ENCODE measurements at places on chromosomes 3 and 15.

- no peak for DNase-seq
These were observed 1523.8 kb upstream of the CADM2 start for GRCh38 chr3:83434880-83435587.

DNA sequence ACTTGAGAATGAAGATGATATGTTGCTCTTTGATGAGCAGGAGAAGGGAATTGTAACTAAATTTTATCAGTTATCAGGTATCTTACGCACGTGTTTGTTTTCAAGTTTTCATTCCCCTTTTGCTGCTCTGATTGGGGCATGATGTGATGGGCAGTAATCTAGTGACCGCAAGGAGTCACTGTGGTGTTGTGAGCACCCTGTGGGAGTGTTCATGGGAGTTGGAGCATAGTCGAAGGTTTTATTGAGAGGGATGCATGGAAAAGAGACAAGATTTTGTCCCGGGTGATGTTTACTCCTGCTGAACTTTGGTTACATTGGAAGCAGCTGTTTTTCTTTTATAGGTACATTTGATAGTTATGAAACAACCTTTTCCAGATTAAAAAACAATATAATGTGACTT is 2.1 kb downstream of the FAN1 start:
- no peak for DNase-seq

- peak; percentile 95 for DNase-seq
These were observed 377.2 kb upstream of the CFAP20DC start for GRCh38 chr3:59426821-59427565.

GRCh38 chr15:59950603-59951388 is 53.3 kb upstream of the FOXB1 start:
- DNase-seq = no peak

DNA sequence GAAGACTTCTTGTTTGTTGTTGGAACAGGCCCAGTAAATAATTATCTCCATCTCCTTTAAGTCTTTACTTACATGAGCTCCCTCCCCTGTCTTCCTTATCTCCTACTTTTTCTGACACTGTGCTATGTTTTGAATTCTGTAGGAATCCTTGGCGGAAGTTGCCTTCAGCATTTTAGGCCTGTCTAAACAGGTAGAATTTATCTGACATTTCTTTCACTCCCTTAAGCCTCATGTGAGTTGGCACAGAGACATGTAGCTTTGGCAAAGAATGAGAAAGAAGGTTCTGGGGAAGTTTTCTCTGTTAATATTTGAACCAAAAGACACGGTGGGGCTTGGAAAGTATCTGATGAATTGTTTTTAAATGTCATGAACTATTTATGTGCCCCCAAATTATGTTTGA is 8.1 kb downstream of the MCTP2 start:
- no peak for DNase-seq

DNA sequence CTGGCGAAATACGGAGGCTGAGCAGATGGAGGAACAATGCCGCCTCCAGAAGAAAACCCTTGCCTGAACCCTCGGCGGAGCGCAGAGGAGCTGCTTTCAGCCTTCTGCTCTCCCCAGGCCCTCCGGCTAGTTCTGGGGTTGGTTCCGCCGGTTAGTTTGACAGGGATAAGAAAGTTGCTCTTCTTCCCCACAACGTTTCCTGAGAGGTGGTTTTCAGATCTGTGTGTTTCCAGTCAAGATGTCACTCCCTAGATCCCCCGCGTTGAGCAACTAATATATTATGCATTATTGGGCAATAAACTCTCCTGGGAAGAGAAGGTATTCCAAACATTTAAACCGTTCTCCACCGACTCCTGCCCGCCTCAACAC is 551 bp downstream of the NLGN1 start:
- DNase-seq = peak; percentile 64

GRCh38 chr15:73190189-73190601 is 137.9 kb downstream of the NEO1 start:
- peak; percentile 32 for DNase-seq

DNA sequence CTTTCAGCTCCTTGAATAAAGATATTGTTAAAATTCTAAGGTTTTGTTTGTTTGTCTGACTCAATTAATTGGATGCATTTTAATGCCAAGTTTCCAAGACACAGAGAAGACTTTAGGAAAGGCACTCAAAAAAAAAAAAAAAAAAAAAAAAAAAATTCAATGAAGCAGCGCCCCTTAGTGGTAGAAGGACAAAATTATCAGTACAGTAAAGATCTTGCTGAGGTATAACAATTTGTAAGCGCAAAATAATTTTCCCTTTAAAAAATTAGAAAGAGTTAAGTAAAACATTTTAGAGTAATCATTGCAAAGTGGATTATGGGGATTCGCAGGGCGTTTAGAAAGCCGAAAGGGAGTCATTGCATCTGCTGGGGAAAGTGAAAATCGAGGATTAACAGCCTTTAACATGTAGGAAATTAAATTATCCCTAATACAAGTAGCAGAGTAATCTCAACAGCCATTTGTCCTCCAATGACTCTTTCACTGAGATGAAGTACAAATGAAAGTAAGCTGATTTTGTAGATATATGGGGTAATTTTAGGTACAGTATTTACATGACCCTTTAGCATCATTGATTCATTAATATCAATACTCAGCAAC is 5.8 kb upstream of the DIS3L start:
- peak; percentile 37 for DNase-seq

DNA sequence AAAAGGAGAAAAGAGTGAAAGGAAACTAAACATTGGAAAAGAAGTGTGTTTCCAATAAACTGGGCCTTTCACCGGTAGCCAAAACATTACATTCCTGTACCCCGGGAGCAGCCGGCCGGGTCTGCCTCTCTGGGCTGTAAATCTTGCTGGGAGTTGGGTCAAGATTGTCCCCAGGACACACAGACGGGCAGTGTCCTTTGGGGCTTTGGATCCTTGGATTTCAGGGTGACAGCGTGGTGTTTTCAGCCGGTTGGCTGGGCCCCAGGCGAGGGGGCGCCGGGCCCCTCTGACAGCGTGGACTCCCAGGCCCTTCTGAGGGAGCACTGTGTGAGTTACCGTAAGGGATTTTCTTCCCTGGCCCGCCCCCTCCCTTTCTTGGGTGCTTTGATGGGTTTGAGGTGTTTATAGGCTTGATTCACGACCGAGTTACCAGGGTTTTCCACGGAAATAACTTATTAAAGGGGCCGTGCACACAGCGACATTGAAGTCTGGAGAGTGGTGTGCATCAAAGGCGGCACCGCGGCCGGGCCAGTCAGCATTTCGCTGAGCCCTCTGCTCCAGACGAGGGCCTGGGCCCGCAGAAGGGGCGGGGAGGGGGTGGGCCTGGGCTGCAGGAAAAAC is 27.4 kb downstream of the SMAD6 start:
- DNase-seq = peak; percentile 64

DNA sequence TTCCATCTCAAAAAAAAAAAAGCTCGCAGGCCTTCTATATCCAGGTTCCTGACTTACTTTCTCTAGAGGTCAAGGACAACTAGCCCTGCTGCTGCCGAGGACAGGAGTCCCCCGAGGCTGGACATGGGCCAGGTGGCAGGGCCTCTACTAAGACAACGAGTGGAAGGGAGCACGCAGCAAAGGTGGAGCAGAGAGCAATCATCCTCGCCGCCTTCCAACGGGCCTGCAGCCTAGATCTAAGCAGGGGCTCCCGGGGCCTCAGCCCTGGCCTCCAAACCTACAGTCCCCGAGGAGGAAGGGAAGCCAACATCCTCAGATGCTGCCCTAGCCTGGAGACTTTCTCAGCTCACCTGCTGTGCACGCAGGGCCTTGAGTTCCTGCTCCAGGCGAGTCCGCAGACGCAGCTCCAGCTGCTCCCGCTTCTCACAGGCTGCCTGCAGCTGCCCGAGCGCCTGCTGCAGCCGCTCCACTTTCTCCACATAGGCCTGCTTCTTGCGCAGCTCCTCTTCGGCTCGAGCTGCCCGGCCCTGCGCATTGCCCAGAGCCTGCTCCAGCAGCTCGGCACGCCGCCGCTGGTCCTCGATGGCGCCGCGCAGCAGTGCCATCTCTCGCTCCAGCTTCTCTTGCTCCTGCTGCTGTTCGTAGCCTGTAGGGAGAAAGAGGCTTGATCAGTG is 12.9 kb downstream of the AMOTL2 start:
- no peak for DNase-seq

- DNase-seq = no peak
These were observed 222.3 kb downstream of the SLCO3A1 start for GRCh38 chr15:92075764-92076163.

GRCh38 chr15:34084086-34084485 is 17.6 kb downstream of the EMC7 start:
- DNase-seq = peak; percentile 5

DNA sequence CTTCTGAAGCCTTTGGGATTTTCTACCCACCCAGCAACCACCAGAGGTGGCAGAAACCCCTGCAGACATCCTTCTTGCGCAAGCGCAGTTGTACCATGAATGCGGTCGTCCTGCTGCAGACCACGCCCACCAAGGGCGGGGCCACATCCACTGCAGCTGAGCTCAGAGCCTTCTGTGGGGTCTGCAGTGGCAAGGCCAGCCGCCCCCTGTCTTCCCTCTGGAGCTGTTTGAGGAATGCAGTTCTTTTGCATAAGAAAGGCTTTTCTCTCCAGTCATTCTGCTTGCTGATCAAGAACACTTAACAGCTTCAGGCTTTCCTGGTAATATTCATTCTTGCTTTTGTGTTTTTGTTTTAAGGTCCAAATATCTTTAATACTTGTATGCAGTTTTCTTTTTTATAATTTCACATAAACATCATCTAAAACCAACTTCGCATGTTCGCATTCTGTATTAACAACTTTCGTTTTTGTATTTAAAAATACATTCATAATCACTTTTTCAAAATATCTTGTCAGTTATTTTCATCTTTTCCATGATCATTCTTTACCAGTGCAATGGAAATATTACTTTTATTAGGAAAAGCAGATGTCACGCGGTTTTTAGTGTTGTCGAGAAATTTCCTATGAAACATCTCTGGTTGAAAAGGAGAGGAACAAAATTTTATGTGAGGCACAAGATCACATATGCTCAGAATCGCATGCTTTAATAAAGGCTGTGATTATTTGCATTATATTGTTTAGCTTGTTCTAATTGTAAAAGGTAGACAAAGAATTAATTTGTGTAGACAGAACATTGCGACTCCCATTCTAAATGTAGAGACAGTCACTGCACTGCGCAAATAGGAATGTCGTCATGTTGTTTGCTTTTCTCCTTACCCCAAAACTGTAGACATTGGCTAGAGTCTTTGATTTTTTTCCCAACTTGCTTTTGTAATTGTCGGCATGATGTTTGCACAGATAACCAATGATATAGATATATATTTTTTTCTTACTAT is 98.1 kb upstream of the SNRPN start:
- DNase-seq = peak; percentile 55

GRCh38 chr15:101148881-101149664 is 102.8 kb downstream of the CHSY1 start:
- no peak for DNase-seq

GRCh38 chr3:72375237-72376076 is 472.8 kb downstream of the SHQ1 start:
- DNase-seq = no peak

DNA sequence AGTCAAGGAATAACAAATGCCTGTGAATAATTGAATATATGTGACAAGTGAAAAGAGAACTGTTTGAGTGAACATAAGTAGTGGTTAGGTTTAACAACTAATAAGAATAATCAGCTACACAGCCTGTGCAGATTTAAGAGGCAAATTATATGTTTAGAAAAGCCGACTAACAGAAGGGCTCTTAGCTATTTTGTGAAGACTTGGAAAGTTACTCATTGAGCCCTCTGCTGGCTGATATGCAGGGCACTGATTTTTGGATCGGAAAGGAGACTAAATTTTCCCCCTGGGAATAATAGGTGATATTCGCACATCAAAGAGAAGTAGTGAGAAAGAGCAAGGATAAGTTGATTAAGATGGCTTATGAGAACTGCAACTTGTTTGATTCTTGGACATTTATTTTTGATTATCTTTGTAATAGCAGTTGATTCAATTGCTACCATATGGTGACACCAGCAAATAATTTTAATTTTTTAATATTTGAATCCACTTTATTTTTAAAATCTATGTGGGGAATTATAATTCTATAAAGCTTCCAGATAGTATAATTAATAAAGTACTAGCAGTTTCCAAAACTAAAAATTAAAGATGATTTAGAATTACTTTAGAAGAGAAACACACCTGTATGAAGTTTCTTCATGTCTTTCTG is 156.2 kb downstream of the NLGN1 start:
- peak; percentile 28 for DNase-seq

- peak; percentile 94 for DNase-seq
These were observed 54.7 kb downstream of the TP63 start for GRCh38 chr3:189685860-189686259.

- no peak for DNase-seq
These were observed 922.2 kb downstream of the TBL1XR1 start for GRCh38 chr3:176275113-176275512.

DNA sequence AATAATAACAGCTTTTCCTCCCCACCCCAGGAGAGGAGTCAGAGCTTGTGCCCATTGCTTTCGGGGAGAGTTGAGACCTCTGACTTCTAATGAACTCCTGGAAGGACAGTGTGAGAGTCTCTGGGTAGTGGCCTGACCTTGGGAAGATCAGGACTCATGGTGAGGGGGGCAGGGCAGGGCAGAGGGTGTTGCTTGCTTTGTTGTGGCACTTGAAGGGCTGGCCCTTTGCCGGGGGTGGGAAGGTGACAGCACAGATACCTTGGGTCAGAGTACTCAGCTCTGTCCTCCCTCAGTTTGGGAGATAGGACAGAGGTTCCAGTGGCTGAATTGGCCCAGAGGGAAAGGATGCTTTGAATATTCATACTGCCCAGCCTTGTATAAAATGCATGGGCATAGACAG is 15.8 kb downstream of the RBP2 start:
- no peak for DNase-seq

Data from fibroblast of skin of right biceps (primary cell).